ENCODE measurements at places on chromosomes 4 and X. TPM values are rescaled to one million over a fixed set of nuclear protein-coding genes. Genes with fewer than 3 reads are reported as not detected.

Gene TMPRSS11F
- total RNA-seq: not detected

Gene HTN1
- not detected for total RNA-seq

Gene MAGEA8
- total RNA-seq: not detected

Gene EVC2
- 12.2 TPM for total RNA-seq

Gene IL1RAPL2
- total RNA-seq: not detected

Gene NDNF
- total RNA-seq: not detected

Gene RP2
- total RNA-seq: 16.2 TPM

Gene SSX4B
- not detected for total RNA-seq

Gene AKAP4
- not detected for total RNA-seq

Gene ARHGAP4
- 1.1 TPM for total RNA-seq

Gene GAGE2A
- total RNA-seq: not detected

Gene PITX2
- 36.1 TPM for total RNA-seq

Gene BEX5
- total RNA-seq: not detected

Gene ARMCX4
- total RNA-seq: 2.2 TPM
